ENCODE measurements at places on chromosomes 3 and 15.

GRCh38 chr15:61196711-61197586, 32.2 kb downstream of the RORA start:
- DNase-seq, result no peak

DNA sequence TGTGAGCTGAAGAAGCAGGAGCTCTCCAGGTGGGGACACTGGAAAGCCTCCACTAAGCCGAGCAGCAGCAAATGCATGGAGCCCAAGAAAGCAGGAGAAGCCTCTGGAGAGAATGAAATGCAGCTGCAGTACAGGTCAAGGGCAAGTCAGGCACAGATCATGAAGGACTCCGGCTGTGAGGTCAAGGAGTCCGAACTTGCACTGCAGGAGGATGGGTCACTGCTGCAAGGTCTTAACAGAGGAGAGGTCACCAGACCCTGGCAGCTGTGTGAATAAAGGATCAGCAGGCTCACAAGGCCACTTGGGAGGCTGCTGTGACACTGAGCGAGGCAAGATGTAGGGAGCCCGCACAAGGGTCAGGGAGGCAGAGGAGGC, 24.7 kb upstream of the SLC41A3 start:
- DNase-seq, result no peak

DNA sequence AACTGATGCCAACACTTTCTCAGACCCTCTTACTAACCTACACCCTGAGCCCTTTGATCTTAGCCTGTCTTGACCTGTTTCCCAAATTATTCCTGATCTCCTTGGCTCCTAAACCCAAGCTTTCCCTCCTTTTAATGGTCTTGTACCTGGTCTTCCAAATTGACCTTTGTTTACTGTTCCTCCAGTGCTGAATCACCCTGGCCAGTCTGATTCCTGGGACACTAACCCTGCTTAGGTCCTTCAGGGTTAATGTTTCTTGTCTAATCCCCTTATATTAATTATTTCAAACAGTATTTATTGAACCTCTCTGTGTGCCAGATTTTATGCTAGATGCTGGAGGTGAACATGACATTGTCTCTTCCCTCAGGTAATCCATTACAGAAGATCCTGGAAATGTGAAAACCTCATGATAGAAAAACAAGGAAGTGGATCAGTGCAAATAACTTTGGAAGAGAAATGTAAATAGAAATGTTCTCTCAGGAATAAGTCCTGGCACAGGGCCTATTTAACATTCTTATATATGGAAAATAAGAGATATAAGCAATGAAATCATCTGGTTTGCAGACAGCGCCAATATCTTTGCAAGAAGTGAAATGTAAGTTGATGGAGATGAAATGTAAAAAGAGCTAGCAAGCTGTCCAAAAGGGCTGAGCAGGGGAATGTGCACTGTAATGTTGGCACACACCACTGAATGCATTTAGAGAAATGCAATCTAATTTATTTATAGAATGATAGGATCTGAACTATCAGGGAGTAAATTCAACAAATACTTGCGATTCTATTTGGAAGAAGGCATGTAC, 20.7 kb downstream of the HGD start:
- no peak for DNase-seq

- DNase-seq, result no peak
These were observed 19.4 kb downstream of the TMEM41A start for GRCh38 chr3:185479373-185479945.

- no peak for DNase-seq
These were observed 167.8 kb upstream of the CCDC54 start for GRCh38 chr3:107209302-107209990.

DNA sequence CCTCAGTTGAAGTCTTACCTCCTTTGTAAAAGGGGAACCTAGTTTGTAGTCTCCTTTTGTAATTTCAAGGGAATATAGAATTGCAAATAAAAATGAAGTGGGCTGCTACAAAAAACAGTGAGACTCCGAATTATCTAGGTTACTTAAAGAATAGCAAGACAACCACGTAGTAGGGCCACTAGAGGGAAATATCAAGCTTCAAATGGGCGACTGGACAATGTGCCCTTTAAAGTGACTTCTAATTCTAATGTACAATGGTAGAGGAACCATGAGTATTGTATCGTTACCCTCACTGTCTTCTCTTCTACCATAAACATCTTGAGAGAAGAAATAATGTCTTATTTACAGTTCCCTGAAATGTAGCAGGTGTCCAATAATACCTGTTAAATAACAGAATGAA, 56.3 kb downstream of the TP63 start:
- no peak for DNase-seq

DNA sequence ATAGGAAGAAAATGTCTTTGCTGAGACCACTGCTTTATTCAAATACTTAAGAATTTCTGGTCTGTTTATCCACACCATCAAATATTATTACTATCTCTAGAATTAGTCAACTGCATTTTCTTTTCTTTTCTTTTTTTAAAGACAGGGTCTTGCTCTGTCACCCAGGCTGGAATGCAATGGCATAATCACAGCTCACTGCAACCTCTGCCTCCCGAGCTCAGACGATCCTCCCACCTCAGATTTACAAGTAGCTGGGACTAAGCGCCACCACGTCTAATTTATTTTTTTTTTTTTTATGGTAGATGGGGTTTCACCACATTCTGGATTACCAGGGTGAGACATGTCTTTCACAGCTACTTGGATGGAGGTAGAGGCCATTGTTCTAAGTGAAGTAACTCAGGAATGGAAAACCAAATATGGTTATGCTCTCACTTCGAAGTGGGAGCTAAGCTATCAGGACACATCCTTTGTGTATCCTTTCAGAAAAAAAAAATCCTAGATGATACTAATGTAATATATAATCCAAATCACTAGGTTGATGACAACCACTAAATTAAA, 52.8 kb downstream of the STAG1 start:
- no peak for DNase-seq

DNA sequence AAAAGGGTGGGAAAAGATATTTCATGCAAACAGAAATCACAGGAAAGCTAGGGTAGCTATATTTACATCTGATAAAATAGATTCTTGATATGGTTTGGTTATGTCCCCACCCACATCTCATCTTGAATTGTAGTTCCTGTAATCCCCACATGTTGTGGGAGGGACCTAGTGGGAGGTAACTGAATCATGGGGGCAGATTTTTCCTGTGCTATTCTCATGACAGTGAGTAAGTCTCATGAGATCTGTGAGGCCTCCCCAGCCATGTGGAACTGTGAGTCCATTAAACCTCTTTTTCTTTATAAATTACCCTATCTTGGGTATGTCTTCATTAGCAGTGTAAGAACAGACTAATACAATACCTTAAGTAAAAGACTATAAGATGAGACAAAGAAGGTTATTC, 558.1 kb downstream of the RSL24D1 start:
- no peak for DNase-seq

GRCh38 chr15:68346979-68347378, 69.4 kb downstream of the FEM1B start:
- DNase-seq, result peak; percentile 9

- DNase-seq, result no peak
These were observed 125.9 kb downstream of the TPRA1 start for GRCh38 chr3:127464642-127465041.

- no peak for DNase-seq
These were observed 23.8 kb upstream of the MYZAP start for GRCh38 chr15:57567891-57568290.

DNA sequence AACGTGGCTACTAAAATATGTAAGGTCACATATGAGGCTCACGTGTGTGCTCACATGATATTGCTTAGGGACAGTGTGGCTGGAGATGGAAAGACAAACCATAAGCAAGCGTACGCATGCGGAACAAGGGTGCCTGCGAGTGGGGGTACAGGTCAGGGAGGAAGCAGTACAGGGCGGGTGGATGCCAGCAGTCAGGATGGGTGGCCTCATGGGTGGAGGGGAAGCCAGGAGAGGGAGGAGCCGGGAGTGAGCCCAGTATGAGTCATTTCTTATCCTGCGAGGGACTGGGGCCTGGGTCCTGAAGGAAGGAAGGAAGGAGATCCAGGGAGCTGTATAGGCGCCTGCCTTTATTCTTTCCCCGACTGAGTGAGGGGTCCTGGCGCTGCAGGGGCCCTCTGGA, 42.0 kb upstream of the CGNL1 start:
- peak; percentile 43 for DNase-seq

DNA sequence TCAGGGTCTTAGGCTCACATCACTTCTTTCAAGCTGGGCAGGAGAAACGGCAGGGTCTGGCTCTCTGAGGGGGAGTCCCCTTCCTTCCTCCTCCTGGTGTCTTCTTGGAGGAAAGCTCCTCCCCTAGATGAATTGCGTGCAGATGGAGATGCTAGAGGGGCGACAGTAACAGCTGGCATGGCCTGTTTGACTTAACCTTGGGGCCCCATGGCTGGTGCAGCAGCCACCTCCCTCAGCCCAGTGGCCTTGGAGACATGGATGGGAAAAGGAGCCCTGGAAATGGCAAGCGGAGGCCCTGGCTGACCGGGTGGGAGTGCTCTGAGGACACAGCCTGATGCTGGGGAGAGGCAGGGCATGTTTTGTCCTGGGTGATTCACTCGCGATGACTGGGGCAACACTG, 20.2 kb downstream of the PAK6 start:
- DNase-seq, result no peak

GRCh38 chr3:189781415-189781814, 150.2 kb downstream of the TP63 start:
- no peak for DNase-seq

DNA sequence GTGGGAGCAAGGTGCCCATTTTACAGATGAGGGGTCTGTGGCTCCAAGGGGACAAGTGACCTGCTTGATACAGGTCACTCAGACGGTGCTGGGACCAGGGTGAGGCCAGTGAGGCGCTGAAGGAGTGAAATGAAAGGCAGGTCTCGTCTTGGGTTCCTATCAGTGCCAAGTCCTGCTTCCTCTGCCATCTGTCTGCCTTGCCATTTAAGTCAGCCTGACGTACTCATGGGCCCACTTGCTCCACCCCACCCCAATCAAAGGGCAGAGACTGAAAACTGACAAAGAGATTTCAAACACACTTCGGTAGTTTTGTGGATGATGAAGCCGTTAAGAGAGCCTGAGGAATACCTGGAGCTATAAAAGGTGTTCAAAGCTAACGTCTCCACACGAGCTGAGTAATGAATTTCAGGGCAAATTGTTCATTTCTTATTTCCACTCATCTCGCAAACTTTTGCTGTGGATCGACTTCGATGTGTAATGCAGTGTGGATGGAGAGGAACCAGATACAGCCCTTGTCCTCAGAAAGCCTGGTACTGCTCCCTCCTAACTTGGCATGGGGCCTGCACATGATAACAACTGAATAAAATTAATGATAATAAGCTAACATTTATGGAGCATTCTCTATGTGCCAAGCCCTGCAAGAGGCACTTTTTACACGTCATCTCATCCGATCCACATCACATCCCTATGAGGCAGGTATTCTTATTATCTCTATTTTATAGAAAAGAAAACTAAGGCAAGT, 36.6 kb downstream of the ATP2B2 start:
- no peak for DNase-seq

DNA sequence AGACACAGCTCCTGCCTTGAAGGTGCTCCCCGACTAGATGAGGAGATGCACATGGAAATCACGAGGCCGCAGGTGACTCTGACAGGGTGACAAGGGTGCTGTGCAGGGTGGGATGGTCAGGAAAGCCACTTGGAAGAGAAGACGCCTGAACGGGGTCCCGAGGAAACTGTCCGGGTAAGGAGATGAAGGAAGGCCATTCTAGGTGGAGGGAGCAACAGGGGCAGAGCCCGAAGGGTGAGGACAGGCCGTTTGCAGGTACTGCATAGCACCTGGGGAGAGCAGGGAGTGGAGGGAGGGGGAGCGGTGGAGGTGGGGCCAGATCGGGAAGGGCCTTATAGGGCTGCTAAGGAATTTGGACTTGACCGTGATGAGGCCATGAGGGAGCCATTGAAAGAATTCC, 105.6 kb upstream of the DLG1 start:
- DNase-seq, result no peak

DNA sequence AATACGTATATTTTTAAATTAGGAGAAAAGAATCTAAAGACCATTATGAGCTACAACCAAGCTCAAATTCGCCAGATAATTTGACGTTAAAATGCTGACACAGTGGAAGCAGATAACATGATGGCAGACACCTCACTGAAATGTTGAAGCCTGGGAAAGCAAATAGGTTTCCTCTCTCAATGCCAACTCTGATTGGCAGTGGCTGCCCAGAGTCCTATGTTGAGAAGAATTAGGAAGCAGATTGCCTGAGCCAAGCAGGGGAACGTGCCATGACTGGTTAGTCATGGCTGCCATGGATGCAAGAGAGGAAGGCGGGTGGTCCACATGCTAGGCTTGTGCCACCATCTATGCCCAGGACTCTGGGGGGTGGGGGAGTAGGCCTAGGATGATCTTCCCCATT, 3.2 kb downstream of the UNC45A start:
- DNase-seq, result no peak

DNA sequence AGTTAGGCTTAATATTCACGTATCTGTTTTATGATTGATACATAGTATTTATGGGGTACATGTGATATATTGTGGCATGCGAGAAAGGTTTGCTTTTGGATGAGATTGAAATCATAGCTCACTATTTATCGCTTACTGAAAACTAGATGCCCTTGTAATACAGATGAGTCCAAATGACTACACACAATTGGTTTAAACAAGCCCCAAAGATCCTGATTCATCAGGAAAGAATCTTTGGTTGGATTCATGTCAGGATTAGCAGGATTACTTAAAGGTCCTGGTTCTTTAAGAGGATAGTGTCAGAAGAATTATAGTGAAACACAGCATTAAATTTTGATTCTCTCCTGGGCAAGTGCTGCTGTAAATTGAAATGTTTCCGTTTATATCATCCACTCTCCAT, 18.6 kb upstream of the AADAC start:
- peak; percentile 40 for DNase-seq

GRCh38 chr15:59439576-59439975, 1.6 kb downstream of the FAM81A start:
- no peak for DNase-seq

GRCh38 chr3:63251499-63251898, 26.6 kb upstream of the SYNPR start:
- no peak for DNase-seq

DNA sequence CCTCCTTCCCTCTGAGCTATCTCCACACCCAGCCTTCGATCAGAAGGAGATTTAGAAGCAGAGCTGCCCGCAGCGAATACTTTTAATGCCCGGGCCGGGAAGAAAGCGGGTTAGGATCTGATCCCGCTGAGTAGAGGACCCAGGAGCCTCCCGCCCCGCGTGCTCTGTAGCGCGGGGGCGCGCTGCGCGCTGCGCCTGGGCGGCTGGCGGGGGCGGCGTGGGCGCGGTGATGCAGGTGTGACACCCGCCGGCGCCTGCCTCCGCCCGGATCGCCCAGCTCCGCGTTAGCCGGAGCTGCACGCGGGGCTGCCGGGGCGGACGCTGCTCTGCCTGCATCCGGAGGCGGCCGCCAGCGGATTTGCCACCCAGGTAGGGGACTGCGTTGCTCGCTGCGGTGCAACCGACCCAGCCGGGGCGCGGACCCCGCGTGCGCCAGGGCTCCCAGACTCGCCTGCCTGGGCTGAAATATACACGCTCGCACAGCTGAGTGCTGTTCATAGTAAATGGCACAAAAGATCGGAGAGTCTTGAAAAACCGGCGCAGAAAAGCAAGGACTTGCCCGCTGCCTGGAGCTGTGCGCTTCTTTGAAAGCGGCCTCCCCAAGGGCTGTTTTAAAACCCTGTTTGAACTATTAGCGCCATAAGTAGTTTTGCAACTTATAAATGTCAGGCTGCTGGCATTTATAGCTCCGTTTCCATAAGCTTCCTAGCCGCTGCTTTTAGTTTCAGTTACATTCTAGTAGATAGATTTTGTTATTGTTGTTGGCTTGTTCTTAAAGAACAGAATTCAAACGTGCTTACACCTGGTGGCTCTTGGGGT, at the start of gene SV2B:
SV2B (plus strand) TSS at position 263 of the 819 bp plus-strand sequence. CDS start 126,007 bp downstream, outside the sequence.
- DNase-seq, result peak; percentile 38
